Type B pancreatic cell (in vitro differentiated cells): ENCODE measurements at places on chromosomes 3 and 15. TPM values are rescaled to one million over a fixed set of nuclear protein-coding genes. Genes with fewer than 3 reads are reported as not detected.

Gene AGBL1
- 0.07 TPM in 1 of 2 replicates, not detected in the other for total RNA-seq

Gene RAD51
- 15.7 and 20.5 TPM in 2 replicates for total RNA-seq

Gene HTR3E
- not detected in 2 replicates for total RNA-seq

Gene SI
- total RNA-seq, result 4.7 and 8.4 TPM in 2 replicates

DNA sequence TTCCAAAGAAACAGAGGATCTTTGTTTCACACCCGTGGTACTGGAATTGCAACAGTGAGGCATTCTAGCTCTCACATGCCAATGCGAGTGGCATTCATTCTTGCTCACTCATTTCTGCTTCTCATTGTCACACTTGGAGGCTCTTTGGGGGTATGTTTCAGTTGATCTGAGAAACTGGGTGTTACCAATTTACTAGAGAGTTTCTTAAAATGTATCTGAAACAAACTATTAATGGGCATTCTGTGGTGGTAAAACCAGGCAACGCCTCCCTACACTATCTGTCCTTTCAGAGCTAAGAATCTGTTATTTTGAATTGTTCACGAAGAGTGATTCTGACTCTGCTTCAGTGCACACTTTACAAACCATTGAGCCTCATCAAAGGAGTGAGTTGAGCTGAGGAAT lies 140.6 kb upstream of the BHLHE40 start:
- peaks cover 13% of the 10 kb centered on the region for H3K36me3 ChIP-seq
- DNase-seq, result no peak
- H3K4me3 ChIP-seq, result no peak overlapping the region
- peaks cover 9% of the 10 kb centered on the region for H3K4me1 ChIP-seq
- H3K27me3 ChIP-seq, result no peaks in the 10 kb centered on the region
- no peak overlapping the region for H3K27ac ChIP-seq

- no peak overlapping the region for H3K27ac ChIP-seq
- peaks cover 66% of the 10 kb centered on the region for H3K4me1 ChIP-seq
- DNase-seq, result no peak
- no peaks in the 10 kb centered on the region for H3K27me3 ChIP-seq
- H3K4me3 ChIP-seq, result no peak overlapping the region
Measured at GRCh38 chr3:41205591-41205990, 6.3 kb downstream of the CTNNB1 start.

GRCh38 chr3:194223951-194224350 lies 88.0 kb downstream of the HES1 start:
- DNase-seq, result no peak
- peaks cover 9% of the 10 kb centered on the region for H3K27me3 ChIP-seq
- H3K4me3 ChIP-seq, result peak overlapping the region; percentile 1
- H3K4me1 ChIP-seq, result peaks cover 55% of the 10 kb centered on the region
- no peak overlapping the region for H3K27ac ChIP-seq

DNA sequence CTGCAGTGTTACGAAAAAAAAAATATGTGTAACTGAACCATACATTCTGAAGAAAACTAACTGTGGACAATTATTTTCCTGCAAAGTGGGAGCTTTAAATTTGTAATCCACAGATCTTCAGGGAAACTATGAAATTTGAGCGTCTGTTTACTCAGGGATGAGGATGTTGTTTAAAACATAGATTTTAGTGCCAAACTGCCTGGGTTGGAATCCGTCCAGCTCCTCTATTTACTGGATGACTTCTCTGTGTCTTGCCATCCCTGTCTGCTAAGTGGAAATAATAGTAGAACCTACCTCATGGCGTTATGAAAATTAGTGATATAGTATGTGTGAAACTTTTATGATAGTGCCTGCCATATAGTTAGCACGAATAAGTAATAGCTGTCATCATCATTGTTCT lies 666.5 kb downstream of the SQOR start:
- no peak overlapping the region for H3K27ac ChIP-seq
- H3K36me3 ChIP-seq, result no peaks in the 10 kb centered on the region
- peaks cover 4% of the 10 kb centered on the region for H3K27me3 ChIP-seq
- H3K4me1 ChIP-seq, result peaks cover 10% of the 10 kb centered on the region
- no peak overlapping the region for H3K4me3 ChIP-seq
- no peak for DNase-seq

GRCh38 chr15:71112429-71112828 lies 2.8 kb upstream of the THSD4 start:
- H3K27me3 ChIP-seq, result peaks cover 20% of the 10 kb centered on the region
- H3K36me3 ChIP-seq, result peaks cover 1% of the 10 kb centered on the region
- H3K27ac ChIP-seq, result no peak overlapping the region
- DNase-seq, result no peak

- H3K27me3 ChIP-seq, result peaks cover 9% of the 10 kb centered on the region
- no peak overlapping the region for H3K27ac ChIP-seq
- H3K4me3 ChIP-seq, result no peak overlapping the region
- H3K4me1 ChIP-seq, result peaks cover 8% of the 10 kb centered on the region
- H3K36me3 ChIP-seq, result no peaks in the 10 kb centered on the region
Measured at GRCh38 chr15:63353887-63354286, 27.8 kb downstream of the CA12 start.

DNA sequence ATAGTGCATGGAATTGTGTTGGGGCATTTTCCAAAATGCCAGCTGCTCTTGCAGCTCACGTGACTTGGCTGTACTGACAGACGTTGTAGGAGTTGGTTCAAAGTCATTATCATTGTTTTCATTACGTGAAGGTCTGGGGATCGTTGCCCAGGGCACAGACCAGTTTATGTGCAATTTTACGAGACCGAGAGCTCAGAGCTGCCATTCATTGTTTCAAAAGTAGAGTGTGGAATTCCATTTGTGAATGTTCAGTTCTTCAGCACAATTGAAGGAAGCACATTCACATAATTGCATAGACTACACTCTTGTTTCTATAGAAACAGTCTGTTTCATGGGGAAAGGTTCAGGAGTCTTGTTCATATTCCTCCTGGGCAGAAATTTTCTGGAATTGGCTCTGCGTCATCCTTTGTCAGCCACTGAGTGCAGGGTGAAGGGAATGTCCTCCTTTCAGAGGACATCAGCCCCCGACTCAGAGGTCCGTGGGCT lies 54.5 kb downstream of the GABRG3 start:
- no peaks in the 10 kb centered on the region for H3K36me3 ChIP-seq
- no peak overlapping the region for H3K4me3 ChIP-seq
- DNase-seq, result no peak
- peaks cover 19% of the 10 kb centered on the region for H3K4me1 ChIP-seq
- no peaks in the 10 kb centered on the region for H3K27me3 ChIP-seq

- no peaks in the 10 kb centered on the region for H3K36me3 ChIP-seq
- H3K27ac ChIP-seq, result no peak overlapping the region
- no peak for DNase-seq
- peaks cover 9% of the 10 kb centered on the region for H3K27me3 ChIP-seq
- no peak overlapping the region for H3K4me3 ChIP-seq
- peaks cover 23% of the 10 kb centered on the region for H3K4me1 ChIP-seq
Measured at GRCh38 chr3:62605413-62606068, 232.2 kb upstream of the FEZF2 start.
